ENCODE measurements at places on chromosomes 13 and 19. TPM values are rescaled to one million over a fixed set of nuclear protein-coding genes. Genes with fewer than 3 reads are reported as not detected.

The ZNF625 gene
- total RNA-seq: 7.3 TPM

The VSTM2B gene
- not detected for total RNA-seq

The ZFR2 gene
- not detected for total RNA-seq

The CYP2A6 gene
- total RNA-seq: not detected

The B3GNT8 gene
- 0.52 TPM for total RNA-seq

The HSD11B1L gene
- total RNA-seq: 4.7 TPM

The SSC5D gene
- total RNA-seq: 17.7 TPM

The PDX1 gene
- not detected for total RNA-seq

The CTXN1 gene
- total RNA-seq: 0.52 TPM

The TMEM59L gene
- total RNA-seq: 2.1 TPM

The SIAH3 gene
- under 0.01 TPM for total RNA-seq

The GNA15 gene
- 3.1 TPM for total RNA-seq

The ALKBH7 gene
- total RNA-seq: 75.2 TPM

The ZNF439 gene
- 4.7 TPM for total RNA-seq

The FGF22 gene
- not detected for total RNA-seq

The ZNF587 gene
- 18.8 TPM for total RNA-seq
